ENCODE measurements at places on chromosomes 11 and 22.

DNA sequence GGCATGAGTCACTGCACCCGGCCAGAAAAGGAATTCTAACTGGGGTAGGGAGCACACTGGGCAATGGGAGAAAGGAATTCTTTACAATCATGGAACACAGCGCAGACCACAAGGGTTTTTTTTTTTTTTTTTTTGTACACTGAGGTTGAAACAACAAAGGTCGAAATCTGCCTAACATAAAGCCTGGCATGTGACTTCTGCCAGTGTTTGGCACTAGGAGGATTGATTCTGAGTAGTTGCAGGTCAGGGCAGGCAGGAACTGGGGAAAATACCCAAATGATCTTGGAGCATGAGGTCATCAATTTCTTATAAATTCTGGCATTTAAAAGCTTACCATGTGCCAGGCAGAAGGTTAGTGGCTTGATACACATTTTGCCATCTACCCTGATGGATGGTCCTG lies 202.0 kb upstream of the SNX19 start:
- no peak for DNase-seq

- DNase-seq: no peak
Observed at GRCh38 chr22:33757802-33758483, 162.3 kb downstream of the LARGE1 start.

GRCh38 chr22:17804331-17805080 lies 30.2 kb upstream of the BID start:
- no peak for DNase-seq

DNA sequence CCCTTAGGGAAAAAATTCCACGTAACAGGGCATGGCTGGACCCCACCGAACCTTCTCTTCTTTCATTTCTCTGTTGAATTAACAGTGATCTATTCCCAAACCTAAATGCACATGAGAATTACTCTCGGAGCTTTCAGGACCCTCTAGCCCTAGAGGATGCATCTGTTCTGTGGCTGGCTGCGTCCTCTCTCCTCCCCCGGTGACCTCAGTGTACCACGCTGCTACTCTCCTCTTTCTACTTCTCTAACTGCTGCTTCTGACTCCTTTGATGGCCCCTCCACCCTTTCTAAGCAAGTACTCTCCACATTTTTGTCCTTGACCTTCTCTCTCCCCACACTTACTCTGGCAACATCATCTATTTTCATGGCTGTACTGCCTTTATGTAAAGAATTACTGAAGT lies 12.1 kb upstream of the APOA1 start:
- DNase-seq: no peak

DNA sequence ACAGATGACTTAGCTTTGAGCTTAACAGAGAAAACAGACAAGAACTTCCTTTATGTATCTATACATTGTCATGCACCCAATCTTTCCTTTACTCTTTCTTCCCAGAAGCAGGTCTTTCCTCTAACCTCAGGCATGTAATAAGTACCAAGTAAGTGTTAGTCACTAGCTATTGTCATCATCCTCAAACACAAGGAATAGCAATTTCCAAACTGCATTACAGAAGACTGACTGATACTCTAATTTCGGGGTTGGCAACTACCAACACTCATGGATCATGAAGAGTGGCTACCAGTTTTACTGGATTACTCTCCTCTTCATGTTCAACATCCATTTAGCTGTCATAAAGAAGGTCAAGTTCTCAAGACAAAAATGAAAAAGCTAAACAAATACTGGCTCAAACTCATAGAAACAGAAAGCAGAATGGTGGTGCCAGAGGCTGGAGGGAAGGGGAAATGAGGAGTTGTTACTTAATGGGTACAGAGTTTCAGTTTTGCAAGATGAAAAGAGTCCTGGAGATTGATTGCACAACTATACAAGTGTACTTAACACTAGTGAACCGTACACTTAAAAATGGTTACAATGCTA lies 111.6 kb downstream of the SIK3 start:
- no peak for DNase-seq

- no peak for DNase-seq
Observed at GRCh38 chr11:78031629-78032028, 8.6 kb upstream of the KCTD14 start.

DNA sequence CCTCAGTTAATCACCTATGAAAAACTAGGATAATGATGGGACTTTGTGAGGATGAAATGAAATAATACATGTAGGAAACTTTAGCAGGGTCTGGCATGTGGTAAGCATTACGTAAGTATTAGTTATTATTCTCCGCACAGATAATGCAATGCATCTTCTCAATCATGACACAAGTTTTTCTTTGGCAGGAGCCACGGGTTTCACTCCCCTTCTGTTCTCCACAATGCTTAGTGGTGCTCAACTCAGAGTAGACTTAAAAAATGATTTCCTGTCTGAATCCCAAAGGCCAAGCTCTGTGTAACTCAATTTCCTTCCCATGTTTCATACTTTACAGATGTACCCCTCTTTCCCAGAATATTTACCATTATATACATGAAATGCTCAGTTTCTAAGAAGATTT lies 82.9 kb downstream of the CCDC34 start:
- DNase-seq: no peak

DNA sequence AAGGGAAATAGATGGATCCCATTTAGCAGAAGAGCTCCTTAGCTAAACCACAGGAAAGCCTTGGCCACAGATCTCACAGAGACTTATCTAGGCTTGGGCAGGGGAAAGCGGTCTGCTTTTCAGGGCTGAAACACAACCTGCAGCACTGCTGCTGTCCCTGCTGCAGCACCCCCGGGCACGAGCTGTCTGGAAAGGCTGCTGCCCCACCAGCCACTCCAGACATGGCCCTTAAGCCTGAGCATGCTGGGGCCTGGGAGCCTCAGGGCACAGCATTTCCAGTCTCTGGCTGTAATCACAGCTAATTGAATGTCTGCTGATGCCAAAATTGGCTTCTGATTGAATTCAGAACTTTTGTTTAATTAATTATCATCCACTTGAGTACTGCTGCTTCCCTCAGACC lies 115.0 kb downstream of the TMPRSS5 start:
- no peak for DNase-seq

- DNase-seq: no peak
Observed at GRCh38 chr11:11531131-11531908, 90.5 kb downstream of the GALNT18 start.

- no peak for DNase-seq
Observed at GRCh38 chr11:17558025-17558780, 11.1 kb downstream of the OTOG start.

GRCh38 chr11:47107744-47108143 lies 68.9 kb downstream of the ARFGAP2 start:
- no peak for DNase-seq

GRCh38 chr22:49935561-49935960 lies 17.1 kb downstream of the CRELD2 start:
- no peak for DNase-seq

GRCh38 chr22:42691440-42691839 lies 29.2 kb downstream of the A4GALT start:
- no peak for DNase-seq

GRCh38 chr11:624705-625635 lies at the start of gene CDHR5:
TSS of gene CDHR5 (minus strand) at chr11:624955. CDS start at chr11:624902, 53 bp downstream.
- no peak for DNase-seq

GRCh38 chr11:120385110-120385509 lies 48.9 kb downstream of the ARHGEF12 start:
- DNase-seq: no peak

Data from stimulated activated CD4-positive, alpha-beta T cell treated with anti-CD3 and anti-CD28 coated beads, Interleukin-1b, Interleukin-23, amount 100 ng/mL, for 1 hour (primary cell).